Pulmonary artery endothelial cell (primary cell): ENCODE measurements at places on chromosomes 2 and 18. TPM values are rescaled to one million over a fixed set of nuclear protein-coding genes. Genes with fewer than 3 reads are reported as not detected.

DNA sequence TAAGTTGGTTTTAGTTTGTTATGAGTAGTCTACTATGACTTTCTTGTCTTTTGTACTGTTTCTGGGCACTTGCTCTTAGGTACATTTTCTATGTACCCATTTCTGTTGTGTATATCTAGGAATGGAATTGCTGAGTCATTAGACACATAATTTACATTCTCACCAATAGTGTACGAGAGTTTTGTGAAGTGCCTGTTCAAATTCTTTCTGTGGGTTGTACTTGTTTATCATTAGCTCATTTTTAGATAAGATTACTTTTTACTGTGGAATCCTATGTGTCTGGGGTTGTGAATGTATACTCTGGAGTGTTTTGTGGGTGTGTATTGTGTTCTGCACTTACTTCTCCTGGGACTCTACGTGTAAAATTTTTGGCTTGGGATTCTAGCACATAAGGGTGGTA lies 36.6 kb upstream of the CD28 start:
- DNase-seq: no peak

The B3GNT7 gene
- total RNA-seq: 0.26 and 0.49 TPM in 2 replicates

DNA sequence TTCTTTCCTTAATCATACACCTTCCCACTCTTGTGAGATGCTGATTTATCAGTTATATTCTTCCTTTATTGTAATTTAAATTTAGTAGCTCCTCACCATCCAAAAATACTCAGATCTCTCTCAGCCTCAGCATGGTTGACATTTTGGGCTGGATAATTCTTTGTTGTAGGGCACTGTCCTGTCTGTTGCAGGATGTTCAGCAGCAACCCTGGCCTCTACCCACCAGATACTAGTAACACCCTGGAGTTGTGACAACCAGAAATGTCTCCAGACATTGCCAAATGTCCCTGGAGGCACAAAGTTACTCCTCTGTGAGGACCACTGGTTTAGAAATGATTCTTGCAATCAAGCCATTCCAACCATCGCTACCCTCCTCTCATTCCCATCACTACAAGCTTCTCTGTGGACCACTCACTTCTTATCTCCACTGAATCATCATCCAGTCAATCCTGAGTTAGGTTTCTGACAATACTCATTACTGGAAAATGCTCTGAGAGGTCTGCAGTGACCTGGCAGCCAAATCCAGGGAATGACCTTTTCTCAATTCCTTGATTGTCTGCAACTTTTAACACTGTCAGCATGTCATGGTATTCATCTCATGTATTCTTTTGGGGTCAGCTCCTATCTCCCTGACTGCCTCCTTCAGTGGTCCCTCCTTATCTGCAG lies 43.3 kb downstream of the OSBPL6 start:
- DNase-seq: no peak

The PPP1R1C gene
- 0.07 TPM in 1 of 2 replicates, not detected in the other for total RNA-seq

DNA sequence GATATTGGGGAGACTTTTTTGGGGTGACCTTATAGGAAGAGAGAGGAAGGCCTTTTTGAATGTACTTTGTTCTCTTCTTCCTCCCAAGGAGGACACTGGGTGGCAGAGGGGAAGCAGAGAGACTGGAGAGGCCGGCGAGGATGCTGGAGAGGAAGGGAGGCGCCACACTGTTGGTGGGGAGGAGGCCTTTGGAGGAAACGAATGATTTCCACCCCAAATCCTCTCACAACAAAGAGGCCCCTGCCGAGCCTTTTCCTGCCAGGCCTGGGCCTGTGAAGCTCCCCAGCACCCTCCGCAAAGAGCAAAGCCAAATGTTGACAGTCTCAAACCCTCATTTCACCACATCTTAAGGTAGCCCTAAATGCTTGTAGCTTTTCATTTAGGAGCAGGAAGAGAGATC lies 59.0 kb upstream of the UPP2 start:
- no peak for DNase-seq

The TLX2 gene
- not detected in 2 replicates for total RNA-seq

The AKAIN1 gene
- total RNA-seq: not detected in 2 replicates

- DNase-seq: no peak
Observed at GRCh38 chr18:75654386-75654785, 226.9 kb upstream of the SMIM21 start.

The OSBPL6 gene
- total RNA-seq: 5.4 and 6.9 TPM in 2 replicates

- peak; percentile 20 for DNase-seq
Observed at GRCh38 chr18:79260510-79260909, 135.2 kb upstream of the NFATC1 start.

DNA sequence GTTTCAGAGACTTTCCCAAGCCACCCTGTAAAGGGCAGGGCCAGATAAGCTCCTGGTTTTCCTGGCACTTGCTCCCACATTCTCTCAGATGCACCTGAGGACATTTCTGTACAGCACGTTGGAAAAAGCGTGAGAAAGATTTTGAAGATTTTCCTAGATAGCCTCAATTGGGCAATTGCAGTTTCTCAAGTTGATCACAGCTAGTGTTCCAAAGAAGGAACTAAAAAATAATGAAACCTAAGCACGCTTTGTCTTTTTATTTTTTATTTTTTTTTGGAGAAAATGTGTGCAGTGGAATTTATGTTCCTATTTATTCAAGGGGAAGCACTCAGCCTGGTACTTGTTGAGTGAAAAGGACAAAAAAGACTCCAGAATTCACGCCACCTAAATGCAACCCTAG lies 429.1 kb downstream of the RNF144A start:
- no peak for DNase-seq

GRCh38 chr2:150147889-150148683 lies 339.4 kb downstream of the RND3 start:
- no peak for DNase-seq

The SRD5A2 gene
- not detected in 2 replicates for total RNA-seq

GRCh38 chr2:240404174-240404852 lies 31.1 kb upstream of the GPC1 start:
- no peak for DNase-seq

GRCh38 chr18:8978394-8978793 lies 124.1 kb upstream of the NDUFV2 start:
- no peak for DNase-seq

The POTEJ gene
- total RNA-seq: 0.04 and 0.07 TPM in 2 replicates

DNA sequence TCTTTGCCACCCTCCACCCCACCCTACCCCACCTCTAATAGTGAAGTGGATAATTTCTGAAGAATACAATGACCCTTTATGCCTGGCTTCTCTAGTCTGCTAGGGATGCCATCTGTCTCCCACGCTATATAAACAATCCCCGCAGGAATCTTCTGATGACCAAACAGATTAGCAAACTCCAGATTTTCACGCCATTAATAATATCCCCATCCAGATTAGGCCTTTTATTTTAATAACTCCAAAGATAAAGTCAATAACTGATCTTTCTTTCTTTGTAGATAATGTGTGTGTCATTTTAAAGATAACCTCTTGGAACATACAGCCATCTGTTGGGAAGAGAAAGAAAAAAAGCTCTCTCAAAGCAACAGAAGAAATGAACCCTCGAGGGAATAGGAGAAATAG lies 47.9 kb upstream of the CCDC150 start:
- no peak for DNase-seq

DNA sequence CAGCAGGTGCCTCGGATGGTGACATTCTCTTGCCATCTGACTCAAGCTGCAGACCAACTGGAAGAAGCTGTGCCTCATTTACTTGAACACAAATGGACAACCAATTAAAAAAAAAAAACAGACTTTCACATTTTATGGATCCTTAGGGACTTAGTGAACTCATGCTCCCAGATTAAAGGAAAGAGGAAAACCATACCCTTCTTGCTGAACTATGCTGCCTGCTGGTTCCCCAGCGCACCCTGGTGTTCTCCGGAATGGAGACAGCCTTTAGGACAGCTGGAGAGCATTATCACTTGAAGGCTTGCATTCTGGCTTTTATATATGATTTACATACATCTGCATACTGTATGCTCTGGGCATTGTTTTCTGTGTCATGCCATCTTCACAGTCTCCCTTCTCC lies 370.7 kb downstream of the SLC4A3 start:
- no peak for DNase-seq

The SCN1A gene
- not detected in 2 replicates for total RNA-seq

- DNase-seq: no peak
Observed at GRCh38 chr2:226198956-226199355, 600.7 kb downstream of the IRS1 start.

- DNase-seq: no peak
Observed at GRCh38 chr2:20917287-20917660, 94.4 kb upstream of the LDAH start.

- no peak for DNase-seq
Observed at GRCh38 chr18:80200171-80200931, 47.0 kb downstream of the PARD6G start.

GRCh38 chr18:46130061-46130460 lies 25.9 kb downstream of the HAUS1 start:
- no peak for DNase-seq

The FASTKD1 gene
- total RNA-seq: 16.0 and 27.0 TPM in 2 replicates

- no peak for DNase-seq
Observed at GRCh38 chr2:231399853-231400680, 4.6 kb downstream of the B3GNT7 start.
